ENCODE measurements at places on chromosomes 4 and X.
A peak's percentile ranks its signal among the peaks of the same experiment; 100 is the strongest.

DNA sequence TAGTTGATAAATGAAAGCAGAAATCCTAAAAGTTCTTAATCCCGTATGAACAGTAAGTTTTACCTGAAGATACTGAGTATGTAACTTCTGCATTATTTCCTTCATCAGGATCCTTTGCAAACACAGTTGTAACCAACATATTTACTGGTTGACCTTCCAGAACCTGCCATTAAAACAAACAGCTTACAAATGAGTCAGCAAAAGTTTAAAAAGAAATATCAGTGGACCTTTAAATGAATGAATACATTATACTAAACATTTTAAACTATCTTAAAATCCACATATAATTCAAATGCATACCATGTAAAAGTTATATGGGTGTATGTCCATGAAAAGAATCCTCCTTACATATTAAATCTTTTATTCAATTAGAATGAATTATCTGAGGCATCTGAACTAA lies 163.6 kb downstream of the DCHS2 start:
- no peak for DNase-seq

DNA sequence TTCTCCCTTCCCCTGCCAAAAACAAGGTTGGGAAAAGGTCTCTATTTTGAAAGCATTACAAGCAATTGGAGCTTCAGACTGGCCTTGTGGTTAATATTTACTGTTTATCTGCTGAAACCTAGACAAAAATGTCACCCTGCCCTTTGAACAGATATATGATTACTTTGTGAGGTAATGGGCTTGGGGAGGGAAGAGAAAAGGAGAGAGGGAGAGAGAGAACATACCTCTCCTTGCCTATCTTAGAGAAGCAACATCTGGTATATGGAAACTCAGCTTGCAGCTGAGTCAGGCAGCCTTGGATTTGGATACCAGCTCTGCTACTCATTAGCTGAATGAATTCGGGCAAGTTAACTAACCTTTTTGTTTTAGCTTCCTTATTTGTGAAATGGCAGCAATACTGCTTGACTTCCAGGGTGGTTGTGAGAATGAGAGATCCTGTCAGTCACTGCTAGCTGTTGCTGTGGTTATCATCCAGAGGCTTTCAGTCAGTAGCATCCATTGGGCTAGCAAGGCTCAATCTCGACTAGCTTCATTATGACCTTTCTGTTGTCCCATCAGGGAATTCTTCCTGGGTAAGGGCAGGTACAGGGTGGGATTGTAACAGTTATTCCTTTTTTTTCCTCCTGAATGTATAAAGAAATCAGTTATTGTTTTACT lies 41.1 kb downstream of the ZFX start:
- DNase-seq, result no peak

DNA sequence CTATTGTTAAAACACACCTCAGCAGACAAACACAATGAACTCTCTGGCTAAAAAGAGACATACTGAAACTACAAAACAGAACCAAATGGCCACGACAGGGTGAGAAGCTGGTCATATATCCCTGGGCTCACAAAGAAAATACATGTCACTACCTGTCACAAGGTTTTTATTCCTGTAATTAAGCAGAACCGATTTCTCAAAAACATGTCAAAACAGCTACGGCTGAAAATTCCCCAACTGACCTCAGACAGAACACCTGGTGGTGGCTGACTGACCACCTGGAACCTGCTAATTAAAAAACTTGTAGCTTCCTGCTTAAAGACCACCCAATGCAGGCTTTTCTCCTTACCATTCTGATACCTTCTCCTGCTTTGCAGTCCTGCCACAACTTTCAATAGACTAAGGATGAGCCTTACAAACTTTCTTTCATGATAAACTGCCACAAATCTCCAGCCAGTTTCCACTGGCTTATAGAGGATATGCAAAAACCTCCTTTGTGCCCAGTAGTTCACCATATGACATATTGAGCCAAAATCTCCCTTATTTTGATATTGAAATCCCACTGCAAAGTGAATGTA lies 571.9 kb downstream of the SPOCK3 start:
- peak; percentile 57 for DNase-seq

DNA sequence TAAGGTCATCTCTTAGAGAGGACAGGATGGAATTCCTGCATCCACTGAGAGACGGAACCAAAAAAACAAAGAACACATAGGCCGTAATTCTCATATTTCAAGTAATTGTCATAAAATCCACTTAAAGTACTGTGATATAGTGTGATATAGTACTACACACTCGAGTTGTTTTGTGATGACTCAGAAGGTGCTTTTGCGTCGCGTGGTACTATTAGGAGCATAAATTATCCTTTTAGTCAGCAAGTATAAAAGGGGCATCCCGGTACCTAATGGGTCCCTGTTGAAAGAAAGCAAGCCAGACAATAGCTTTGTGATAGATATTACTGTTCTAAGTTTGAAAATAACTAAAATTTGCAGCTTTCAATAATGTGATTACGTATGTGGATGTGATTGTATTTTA lies 55.3 kb downstream of the GPR143 start:
- no peak for DNase-seq

- DNase-seq, result no peak
Measured at GRCh38 chr4:53313510-53313909, 52.4 kb downstream of the SCFD2 start.

DNA sequence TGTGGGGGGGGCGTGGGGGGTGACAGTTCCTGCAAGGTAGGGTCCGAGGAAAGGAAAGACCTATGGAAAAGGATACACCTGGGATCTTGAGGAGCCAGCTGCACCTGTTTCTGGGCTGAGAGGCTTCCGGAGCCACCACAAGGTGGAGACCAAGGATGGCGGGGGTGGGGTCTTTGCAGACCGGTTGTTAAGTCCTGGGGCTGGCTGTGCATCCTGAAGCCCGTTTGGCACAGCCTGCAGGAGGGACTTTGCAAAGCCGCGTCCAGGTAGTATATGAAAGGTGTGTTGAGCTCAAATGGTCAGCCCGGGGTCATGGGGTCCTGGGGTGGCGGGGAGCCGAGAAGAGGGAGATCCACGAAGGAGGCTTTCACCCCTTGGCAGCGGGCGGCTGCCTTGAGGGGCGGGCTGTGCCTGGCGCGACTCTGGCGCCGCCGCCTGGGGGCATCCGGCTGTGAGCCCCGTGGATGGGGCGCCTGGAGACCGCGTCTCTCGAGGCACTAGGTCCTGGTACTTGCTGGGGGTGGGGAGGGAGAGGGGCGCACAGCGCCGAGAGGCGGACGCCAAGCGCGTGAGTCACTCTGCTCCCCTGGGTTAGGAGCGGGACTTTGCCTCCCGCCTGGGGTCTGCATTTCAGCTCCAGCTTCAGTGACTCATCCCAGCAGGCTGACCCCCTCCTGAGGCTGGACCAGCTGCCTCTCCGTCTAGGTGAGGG lies 58.2 kb upstream of the DYNLT3 start:
- no peak for DNase-seq

- DNase-seq, result no peak
Measured at GRCh38 chr4:174989791-174990190, 71.6 kb downstream of the ADAM29 start.

DNA sequence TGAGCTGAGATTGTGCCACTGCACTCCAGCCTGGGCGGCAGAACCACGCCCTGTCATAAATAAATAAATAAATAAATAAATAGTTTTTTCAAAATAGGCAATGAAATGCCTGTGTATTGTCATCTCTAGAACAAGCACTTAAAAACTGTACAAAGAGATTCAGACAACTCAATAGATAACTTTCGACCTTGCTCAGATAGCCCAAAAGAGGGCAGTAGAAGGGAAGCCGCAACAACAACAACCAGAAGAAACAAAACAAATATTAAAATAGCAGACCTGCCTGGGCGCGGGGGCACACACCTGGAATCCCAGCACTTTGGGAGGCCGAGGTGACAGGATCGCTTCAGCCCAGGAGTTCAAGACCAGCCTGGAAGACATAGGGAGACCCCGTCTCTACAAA lies 9.4 kb upstream of the CLDN34 start:
- no peak for DNase-seq

GRCh38 chr4:8038719-8039251 lies 99.1 kb upstream of the AFAP1 start:
- DNase-seq, result peak; percentile 96

DNA sequence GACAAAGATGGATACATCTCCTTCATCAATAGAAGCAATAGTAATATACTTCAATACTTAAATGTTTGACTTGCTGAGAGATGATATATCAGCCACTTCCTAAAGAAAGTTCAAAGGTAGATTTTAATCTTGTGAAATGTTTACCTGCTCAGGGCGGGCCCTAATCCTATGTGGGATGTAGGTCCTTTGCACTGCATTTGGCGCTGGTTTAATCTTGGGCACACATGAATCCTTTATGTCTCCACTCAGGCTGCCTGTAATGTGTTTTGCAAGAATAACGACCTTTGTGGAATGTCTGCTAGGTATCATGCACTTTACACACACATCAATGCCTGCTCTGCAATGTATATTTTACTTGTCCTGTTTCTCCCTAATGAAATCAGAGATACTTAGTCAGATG lies 368.7 kb downstream of the GBA3 start:
- DNase-seq, result no peak

GRCh38 chr4:168273838-168274237 lies 44.7 kb downstream of the DDX60 start:
- DNase-seq, result no peak
